ENCODE measurements at places on chromosomes 4 and X.

GRCh38 chrX:150477371-150477770 is 91.0 kb upstream of the MTM1 start:
- DNase-seq: no peak

DNA sequence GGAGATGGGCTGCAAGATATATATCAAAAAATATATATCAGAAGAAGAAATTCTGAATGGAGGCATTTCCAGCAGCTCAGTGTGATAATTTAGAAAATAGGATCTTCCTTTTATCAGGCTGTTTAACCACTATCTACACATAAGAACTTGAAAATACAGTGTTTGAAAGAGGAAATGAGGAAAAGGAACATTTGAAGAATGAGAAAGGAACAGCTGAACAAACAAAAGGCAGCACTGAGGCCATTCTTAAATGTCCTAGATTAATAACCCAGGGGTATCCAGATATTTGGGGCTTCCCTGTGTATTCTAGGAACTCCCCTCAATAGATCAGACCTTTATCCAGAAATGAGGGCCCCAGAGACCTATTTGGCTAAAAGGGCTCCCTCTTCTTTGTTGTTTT is 4.1 kb downstream of the SLC39A8 start:
- DNase-seq: no peak

DNA sequence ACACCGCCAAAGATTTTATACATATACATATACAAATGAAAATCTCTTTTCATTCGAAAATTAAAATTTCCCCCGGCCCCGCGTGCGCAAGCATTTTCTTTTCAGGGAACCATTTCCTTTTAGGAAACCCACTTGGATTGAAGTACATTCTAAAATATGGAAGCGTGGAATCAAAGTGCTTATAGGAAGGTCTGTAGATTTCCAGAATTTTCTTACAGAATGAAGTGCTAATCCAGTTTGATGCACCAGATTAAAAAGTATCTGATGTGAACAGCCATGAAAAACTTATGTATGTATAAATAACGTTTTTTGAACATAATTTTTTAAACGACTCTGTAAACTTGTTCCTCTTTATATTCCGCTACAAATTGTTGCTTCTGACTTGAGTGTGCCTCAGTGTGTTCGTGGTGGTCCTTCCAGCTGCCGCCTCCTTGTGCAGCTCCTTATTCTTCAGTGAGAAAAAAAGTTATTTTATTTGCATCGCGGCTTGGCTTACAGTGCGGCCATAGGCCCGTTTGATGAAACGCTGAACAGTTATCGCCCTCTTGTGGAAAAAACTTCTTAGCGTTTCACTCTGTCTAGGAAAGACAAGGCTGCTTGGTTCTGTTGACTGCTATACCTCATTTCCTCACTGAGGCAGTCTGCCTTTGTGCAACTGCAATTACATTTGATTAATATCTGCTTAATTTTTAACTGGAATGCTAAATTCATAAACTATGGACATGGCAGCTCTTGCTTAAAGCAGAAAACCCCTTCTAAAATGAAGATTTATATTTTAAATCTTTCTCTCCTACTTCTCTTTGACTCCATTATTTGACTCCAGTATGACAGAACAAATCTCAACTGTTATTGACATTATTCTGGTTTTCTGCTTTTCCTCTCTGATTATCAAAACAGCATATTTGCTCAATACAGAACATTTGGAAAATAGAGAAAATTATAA is 4.7 kb upstream of the NKX6-1 start:
- DNase-seq: peak; percentile 59

DNA sequence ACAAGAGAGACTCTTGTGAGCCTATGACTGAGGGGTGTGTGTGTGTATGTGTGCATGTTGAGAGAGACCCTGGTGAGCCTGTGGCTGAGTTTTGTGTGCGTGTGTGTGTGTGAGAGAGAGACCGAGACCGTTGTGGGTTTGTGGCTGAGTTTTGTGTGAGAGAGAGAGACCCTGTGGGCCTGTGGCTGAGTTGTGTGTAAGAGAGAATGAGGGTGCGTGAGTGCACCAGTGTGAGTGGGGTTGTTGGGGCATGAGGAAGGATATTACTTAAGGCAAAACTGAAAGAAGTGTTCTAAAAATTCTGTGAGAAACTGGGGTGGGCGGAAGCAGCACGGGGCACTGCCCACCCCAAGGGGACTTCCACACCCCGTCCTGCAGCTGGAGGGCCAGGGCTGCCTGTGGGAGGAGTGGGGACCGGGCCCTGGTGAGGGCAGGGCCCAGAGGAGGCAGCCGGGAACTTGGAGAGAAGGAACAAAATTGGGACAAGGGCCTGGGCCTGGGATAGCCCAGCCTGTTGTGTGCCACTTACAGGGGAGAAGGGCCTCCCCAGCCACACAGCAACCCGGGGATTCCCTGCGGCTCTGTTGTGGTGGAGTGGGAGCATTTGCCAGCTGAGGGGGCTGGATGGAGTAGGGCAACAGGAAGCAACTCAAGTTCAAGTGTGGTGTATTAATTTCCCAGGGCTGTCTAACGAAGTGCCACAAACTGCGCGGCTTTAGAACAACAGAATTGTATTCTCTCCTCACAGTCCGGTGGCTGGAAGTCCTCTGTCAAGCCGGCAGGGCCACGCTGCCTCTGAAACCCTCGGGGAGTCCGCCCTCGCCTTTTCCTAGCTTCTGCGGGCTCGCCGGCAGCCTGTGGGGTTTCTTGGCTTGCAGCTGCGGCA is 22.1 kb downstream of the TMEM131L start:
- DNase-seq: no peak

DNA sequence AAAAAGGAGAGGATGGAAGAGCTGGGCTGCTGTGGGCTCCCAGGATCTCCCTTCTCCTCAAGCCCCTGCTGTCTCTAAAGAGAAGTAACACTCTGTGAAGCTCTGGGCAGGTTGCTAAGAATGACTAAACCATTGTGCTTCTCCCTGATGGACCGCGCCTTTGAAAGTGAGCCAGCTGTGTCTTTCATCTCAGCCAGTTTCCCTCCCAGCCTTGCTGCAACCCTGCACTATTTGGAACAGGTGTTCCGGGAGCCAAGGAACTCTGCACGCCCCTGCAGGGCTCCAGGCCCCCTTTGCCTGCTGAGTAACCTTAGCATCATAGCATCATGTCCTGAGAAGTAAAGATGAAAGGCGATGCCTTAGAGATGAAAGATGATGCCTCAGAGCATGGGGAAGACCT is 39.7 kb downstream of the SMIM20 start:
- peak; percentile 72 for DNase-seq

Measured in SW480 (cell line).